ENCODE measurements at places on chromosomes 2 and 18.

GRCh38 chr2:36982467-36982866 lies 16.1 kb upstream of the STRN start:
- DNase-seq = no peak

GRCh38 chr18:9722691-9723090 lies 14.6 kb downstream of the RAB31 start:
- no peak for DNase-seq

DNA sequence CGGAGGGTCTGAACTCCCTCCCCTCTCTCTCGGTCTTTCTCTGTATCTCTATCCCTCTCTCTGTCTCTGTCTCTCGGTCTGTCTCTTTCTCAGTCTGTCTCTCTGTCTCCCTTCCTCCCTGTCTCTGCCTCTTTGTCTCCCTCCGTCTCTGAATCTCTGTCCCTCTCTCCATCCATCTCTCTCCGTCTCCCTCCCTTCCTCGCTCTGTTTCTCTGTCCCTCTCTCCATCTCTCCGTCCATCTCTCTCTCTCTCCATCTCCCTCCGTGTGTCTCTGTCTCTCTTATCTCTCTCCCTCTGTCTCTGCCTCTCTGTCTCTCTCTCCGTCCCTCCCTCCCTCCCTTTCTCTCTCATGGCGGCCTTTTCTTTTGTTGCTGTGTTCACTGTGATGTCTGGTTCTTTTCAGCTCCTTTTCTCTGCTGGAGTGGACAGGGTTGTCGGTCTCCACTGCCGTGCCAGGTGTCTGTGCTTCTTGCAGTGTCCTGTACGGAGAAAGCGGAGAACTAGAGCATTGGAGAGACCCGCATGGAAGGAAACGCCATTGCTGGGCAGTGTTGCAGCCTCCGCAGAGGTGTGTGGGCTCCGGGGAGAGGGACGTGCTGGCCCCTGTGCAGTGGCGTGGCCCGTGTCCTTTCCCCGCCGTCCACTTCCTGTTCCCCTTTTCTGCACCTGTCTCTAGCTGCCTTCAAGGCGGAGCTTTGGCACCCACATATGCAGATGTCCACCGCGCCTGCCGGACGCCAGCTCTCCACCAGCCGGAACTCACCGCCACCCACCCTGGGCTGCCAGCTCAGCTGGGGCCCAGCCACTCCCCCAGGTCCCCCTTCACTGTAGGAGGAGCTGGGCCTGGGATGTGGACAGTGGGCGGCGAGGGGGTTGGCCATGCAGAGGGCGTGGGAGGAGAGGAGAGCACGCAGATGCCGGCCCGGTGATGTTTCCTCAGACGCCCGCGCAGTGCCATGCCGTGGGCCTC lies 113.1 kb downstream of the NFATC1 start:
- no peak for DNase-seq

GRCh38 chr18:56044239-56044638 lies 456.2 kb upstream of the TCF4 start:
- DNase-seq = no peak

GRCh38 chr2:40101131-40101575 lies 322.1 kb upstream of the THUMPD2 start:
- DNase-seq = no peak

DNA sequence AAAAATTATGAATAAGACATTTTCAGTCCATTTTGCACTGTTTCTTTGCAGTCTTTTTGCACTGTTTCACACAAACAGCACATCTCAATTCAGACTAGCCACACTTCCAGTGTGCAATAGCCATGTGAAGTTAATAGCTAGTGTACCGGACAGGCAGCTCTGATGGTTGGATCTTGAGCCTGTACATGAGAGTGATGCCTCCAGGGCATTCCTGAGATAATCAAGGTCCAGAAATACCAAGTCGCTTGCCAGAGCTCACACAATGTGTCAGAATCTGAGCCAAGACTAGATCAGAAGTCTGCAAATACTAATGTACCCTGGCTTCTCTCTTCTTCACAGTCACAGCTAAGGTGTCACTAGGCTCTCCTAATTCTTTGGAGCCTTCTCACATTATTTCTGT lies 180.2 kb downstream of the OSR1 start:
- DNase-seq = no peak

GRCh38 chr2:43174368-43174916 lies 52.0 kb downstream of the ZFP36L2 start:
- DNase-seq = no peak

- DNase-seq = peak; percentile 7
These were observed 164.6 kb downstream of the SEPTIN10 start for GRCh38 chr2:109448946-109449788.

- DNase-seq = no peak
These were observed 106.4 kb upstream of the HNRNPA3 start for GRCh38 chr2:177106212-177106611.

DNA sequence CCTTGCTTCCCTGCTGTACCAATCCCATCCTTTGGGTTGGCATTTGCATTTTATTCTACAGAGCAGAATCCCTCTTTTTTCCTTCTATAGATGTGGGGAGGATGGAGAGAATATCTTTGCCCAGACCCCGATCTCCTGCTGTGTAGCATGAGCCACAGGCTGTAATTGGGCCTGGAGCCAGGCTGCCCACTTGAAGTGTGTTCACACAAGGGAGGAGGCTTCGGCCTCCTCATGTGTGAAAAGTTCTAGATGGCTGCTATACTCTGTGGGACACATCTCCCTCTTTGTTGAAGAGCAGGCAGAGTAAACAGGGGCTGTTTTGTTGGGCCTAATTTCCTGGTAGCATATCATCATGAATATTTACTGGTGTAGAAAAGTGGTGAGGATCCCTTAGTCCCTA lies 126.3 kb downstream of the XRCC5 start:
- DNase-seq = peak; percentile 14

DNA sequence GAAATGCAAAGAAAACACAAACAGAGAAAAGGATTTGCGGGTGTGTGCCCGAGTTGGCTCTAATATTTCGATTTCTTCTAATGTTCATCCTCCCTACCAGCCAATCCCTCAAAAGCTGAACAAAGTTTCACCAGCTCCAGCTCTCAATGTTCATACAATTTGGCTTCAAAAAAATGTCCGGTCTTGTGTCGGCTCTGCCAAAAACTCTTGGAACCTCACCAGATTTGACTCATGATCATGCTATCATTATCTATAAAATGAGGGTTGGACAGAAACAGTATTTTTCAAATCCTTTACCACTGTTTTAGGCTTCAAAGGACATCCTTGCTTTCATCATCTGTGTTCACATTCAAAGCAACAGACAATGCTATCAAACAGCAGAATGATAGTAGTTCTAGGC lies 88.2 kb downstream of the CRACDL start:
- DNase-seq = no peak

DNA sequence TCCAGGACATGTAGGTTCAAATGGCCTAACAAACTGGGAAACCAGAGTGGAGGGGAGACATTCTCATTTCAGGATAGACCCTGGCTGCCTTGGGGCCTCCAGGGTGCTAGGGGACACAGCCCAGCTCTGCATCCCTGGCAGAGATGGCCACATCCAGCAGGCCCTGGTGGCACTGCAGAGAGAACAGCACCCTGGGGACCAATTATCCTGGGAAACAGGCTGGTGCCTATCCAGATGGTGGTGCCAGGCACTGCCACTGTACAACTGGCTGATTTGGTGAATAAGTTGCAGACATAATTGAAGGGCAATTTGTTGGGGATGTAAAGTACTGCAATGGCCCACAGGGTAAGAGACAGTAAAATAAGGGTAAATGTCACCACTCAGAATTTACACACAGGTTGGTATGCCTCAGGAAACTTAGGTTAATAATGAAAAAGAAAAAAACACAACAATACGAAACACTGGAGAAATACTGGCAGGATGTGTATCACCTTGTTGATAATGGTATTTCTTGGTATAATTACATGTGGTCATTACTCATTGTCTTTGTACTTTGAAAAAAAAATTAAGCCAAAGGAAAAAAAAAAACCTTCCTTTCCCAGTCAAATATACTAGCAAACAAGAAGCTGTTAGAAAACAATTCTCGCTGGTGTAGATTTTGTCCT lies 12.8 kb upstream of the SFTPB start:
- peak; percentile 30 for DNase-seq

- no peak for DNase-seq
These were observed 291.1 kb upstream of the SKOR2 start for GRCh38 chr18:47542551-47542950.

GRCh38 chr18:55706898-55707297 lies 118.9 kb upstream of the TCF4 start:
- DNase-seq = no peak

DNA sequence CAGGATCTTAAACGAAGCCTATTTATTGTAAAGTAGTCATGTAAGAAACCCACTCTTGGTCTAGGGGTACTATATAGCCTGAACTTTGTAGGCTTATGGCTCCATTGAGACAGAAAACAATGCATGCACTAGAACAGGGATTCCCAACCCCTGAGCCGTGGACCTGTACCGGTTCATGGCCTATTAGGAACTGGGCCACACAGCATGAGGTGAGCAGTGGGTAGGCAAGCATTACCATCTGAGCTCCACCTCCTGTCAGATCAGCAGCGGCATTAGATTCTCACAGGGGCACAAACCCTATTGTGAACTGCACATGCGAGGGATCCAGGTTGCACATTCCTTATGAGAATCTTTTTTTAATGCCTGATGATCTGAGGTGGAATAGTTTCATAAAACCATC lies 59.2 kb downstream of the ROCK1 start:
- DNase-seq = no peak

DNA sequence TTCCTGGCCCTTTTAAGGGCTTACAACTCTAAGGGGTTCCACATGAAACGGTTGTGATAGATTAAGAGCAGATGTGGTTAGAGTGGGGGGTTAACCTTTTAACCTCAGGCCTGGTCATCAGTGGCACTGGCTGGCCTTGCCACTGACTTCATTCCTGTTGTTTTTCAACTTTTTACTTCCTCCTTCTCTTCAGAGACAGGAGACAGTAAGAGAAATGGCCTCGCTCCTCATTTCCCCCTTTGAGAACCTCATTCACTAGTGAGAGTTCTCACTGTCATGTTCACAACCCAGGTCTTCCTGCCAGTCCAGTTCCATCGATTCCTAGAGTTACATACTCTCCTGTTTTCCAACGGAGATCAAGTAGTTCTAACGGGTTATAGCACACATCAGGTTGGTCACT lies 101.6 kb upstream of the SLC1A4 start:
- DNase-seq = no peak

DNA sequence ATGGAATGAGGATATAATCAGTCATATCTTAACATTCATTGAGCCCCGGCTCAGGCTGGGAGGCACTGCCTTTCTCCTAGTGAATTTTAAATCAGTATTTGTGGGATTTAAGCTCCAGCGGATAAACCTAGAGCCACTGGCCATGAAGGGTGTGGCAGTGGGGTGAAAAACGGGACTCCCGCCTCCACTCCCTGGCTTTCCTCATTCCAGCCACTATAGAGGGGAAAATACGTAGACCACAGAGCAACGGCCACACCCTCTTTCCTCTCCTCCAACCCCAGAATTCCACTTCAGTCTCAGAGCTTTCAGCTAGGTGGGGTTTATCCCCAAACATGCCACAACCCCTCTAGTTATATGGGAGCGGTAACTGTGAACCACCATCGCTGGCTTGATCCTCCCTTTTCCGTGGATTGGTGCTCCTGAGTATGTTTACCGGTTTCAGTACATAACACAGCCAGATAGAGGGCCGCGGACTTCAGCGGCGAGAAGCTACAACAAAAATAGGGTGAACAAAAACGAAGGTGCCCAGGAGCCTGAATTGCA lies 70.6 kb upstream of the ITGB6 start:
- no peak for DNase-seq

Measured in NCI-H1092 (cell line).